ENCODE measurements at places on chromosomes 3 and 15. TPM values are rescaled to one million over a fixed set of nuclear protein-coding genes. Genes with fewer than 3 reads are reported as not detected.

ZNF385D gene
- 17.4 TPM for total RNA-seq

PLSCR2 gene
- not detected for total RNA-seq

ATR gene
- total RNA-seq: 10.3 TPM

TNFAIP8L3 gene
- 5.5 TPM for total RNA-seq

Measured in heart left ventricle (tissue), 16 donors.